Stimulated activated CD8-positive, alpha-beta memory T cell treated with anti-CD3 and anti-CD28 coated beads, Interleukin-15, amount 100 ng/mL, for 4 hours (primary cell): ENCODE measurements at places on chromosomes 1 and 21.

GRCh38 chr1:209626346-209627026, 25.7 kb downstream of the LAMB3 start:
- no peak for DNase-seq

DNA sequence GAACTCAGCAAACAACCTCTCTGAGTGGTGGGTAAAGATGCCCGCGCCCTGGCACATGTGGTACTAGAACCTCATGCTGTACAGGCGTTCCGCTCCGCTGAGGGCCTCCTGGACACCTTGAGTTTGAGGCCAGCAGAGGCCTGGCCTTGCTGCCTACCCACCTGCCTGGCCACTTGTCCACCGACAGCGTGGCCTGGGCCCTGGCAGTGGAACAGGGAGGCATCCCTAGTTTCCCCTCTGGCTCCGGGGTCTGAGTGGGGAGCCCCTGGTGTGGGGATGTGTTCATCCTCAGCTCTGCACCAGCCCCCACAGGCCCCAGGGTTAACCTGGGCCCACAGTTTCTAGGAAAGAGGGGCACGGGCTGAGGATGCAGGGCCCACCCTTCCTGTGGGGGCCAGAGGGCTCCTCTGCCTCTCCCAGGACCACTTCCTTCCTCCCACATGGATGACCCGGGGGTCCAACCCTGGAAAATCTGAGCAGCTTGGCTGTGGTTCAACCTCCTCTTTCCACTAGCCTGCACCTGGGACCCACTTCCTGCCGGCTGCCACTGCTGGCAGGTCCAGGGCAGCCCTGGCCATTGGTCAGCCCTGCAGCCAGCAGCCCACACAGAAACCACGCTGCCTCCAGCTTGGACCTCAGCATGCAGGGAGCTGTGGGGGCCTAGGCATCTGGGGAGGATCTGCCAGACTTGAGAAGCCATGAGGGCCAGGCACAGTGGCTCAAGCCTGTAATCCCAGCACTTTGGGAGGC, 53.3 kb upstream of the COL18A1 start:
- no peak for DNase-seq

DNA sequence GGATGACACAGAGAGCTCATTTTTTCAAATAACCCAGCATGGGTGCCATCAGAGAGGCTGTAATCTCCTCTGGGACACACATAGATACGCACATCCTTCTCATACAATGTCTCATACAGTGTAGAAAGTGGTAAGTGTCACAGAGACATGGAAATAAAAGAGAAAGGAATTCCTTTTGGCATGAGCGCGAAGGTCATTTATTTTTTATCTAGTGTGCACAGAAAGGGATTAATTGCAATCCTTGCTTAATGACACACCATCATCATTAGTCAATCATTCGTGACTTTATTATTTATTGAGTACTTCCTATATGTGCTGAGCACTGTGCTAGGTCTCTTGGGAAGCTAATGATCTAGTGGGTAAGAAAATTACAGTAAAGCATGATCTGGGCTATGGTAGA, 5.0 kb downstream of the ZSCAN20 start:
- DNase-seq: no peak

- no peak for DNase-seq
Measured at GRCh38 chr1:97875996-97876395, 44.8 kb downstream of the DPYD start.

DNA sequence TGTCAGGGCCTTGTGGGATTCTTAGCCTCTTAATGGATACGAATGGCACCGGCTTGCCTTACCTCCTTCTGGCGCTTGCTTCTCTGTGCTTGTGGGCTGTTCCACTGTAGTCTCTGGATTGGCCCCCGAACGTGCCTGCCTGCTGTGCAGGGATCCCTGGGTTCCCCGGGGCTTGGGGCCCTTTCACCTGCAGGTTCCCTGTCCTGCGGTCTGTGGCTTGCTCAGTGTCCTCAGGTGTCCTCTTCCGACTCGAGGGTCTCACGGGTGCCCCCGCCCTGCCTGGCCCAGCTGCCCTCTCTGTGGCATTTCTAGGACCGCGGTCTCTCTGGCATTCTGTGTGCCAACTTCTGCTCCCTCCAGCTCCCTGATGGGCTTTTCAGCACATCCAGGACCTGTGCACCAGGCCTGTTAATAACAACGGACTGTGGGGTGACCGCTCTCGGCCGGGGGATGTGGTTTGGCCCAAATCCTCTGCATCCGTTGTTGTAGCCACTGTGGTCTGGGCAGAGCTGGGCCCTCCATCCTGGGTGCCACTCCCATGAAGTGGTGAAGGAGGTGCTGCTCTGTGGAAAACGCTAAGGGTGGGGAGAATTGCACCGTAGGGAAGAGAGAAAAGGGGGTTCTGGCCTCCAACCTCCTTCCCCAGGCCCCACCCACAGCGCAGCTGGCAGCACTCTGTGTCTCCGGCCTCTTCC, 12.4 kb downstream of the COL18A1 start:
- no peak for DNase-seq

DNA sequence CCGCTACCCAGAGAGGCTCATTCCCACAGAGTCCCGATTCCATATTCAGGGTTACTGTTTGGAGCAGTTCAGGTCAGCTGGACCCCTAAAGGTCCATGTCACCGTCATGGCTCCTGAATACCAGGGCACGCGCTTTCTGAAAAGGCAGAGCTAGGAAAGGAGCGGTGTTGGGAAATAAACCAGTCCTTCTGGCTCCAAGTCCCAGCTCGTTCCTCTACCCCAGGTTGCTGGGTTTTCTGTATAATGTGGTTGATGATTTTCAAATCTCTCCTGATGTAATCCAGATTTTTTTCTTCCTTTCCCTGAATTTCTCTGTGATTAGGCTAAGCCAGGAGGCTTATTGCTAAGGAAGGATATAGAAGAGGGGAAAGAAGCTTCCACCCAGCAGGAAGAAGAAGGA, 14.0 kb upstream of the PKP1 start:
- DNase-seq: no peak

- DNase-seq: no peak
Measured at GRCh38 chr1:66999640-67000400, 54.1 kb downstream of the SLC35D1 start.

- no peak for DNase-seq
Measured at GRCh38 chr1:107407011-107407410, 266.2 kb downstream of the NTNG1 start.
